ENCODE measurements at places on chromosomes 5 and 9.
A peak's percentile ranks its signal among the peaks of the same experiment; 100 is the strongest.

- no peak for DNase-seq
Observed at GRCh38 chr9:28155671-28156070, 582.4 kb upstream of the C9orf72 start.

DNA sequence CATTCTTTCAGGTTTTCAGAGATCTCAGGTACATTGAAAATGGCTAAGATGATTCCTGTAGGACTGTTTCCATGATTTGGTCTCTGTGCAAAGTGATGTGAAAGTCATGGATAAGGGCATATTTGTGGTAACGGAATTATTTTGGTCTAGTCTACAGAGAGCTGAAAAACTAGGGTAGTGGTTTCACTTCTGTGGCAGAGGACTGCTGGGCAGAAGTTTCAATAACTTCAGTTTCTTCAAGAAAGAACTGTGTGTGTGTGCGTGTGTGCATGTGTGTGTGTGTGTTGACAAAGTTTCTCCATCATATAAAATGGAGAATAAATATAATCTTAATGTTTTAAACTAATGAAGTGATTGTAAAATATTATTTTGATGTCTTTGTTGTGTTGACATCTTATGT lies 4.3 kb downstream of the CNOT8 start:
- DNase-seq, result no peak

GRCh38 chr5:103475629-103476240 lies 86.9 kb downstream of the NUDT12 start:
- no peak for DNase-seq

DNA sequence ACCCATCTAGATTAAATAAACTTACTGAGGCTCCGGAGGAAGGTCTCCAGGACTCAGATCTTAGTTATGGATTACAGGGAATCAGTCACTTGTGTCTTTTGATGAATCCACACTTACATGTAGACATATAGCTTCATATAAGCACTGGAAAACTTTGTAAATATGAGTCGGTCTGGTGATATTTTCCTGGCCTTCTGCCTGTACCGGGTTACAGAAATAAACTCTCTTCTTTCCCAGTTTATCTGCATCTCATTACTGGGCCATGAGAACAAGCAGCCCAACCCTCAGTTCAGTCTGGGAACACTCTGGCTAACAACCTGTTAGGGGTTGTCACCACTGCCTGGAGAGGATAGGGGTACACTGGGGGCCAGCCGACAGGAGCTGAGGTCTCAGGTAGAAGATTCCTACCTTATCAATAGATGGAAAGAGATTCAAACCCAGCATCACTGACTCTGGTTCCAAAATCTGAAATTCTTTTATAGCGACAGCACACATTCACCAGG lies 59.1 kb downstream of the THBS4 start:
- DNase-seq, result no peak

GRCh38 chr9:107960916-107961315 lies 471.3 kb upstream of the KLF4 start:
- no peak for DNase-seq

DNA sequence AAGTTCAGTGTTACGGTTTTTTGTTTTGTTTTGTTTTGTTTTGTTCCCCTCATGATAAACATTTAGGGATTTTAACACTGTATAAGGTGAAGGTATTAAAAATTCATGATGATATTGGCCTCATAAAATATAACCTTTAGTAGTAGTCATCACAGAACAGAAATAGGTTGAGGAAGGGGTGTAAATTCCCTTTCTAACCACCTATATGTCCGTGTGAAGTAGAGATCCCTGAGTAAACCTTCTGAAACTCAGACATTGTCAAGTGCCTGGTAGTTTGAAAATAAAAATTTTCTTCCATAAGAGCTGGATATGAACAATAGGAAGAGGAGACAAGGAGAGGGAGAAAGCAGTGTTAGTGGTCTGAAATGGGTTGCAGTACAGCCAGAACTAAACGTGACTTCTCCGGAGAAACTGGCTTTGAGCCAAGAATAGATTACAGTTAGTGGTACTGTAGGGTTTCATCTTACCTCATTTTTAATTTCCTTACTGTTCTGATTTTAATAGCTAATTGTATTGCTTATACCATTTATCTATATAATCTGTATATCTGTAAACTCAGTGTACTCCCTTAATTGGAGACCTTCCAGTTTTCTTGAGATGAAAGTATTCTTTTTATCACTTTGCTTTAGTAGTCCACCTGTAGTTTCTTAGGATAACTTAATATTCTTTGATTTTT lies 18.3 kb downstream of the UGCG start:
- DNase-seq, result no peak

DNA sequence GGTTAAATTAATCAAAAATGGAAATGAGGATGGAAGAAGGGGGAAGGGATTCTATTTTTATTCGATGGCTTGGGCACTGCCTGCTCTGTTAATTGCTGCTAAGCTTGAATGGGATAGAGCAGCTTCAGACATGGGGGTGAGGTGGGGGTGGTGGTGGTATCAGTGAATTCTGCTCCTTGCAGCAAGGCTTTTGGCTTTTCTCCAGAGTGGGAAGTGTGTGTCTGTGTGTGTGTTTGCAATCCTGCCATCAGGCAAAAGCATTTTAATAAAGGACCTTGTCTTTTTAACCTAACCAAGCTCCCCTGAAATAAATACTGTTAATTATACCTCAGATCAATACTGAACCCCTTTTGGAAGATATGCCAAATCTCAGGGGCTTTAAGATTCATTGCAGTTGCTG lies 110.9 kb upstream of the GPR151 start:
- no peak for DNase-seq

DNA sequence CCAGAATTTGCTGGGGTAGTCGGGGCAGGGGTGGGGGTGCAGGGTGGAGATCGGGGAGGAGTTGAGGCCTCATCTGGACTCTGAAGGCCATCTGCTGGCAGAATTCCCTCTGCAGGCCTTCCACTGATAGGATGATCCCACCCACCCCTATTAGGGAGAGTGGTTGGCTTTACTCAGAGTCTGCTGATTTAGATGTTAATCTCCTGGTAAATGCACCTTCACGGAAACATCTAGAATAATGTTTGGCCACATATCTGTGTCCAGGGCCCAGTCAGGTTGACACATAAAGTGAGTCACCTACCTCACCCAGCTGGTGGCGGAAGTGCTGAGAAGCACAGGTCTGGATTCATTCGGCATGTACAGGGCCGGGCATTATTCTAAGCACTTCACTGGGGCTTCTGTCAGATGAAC lies 50.0 kb downstream of the DAPK1 start:
- DNase-seq, result no peak

DNA sequence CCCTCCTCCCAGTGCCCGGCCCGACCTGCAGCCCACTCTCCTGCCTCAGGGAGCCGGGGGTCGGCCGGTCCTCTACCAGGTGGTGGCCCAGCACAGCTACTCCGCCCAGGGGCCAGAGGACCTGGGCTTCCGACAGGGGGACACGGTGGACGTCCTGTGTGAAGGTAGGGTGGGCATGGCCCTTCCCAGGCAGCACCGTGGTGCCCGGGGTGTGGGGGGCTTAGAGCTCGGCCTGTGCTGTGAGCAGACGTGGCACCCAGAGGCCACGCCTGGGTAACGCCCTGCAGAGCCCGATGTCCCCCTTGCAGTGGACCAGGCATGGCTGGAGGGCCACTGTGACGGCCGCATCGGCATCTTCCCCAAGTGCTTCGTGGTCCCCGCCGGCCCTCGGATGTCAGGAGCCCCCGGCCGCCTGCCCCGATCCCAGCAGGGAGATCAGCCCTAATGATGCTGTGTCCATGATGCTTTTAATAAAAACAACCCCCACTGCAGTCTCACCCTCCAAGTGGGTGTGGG lies 7.2 kb downstream of the ENTPD8 start:
- DNase-seq, result no peak

DNA sequence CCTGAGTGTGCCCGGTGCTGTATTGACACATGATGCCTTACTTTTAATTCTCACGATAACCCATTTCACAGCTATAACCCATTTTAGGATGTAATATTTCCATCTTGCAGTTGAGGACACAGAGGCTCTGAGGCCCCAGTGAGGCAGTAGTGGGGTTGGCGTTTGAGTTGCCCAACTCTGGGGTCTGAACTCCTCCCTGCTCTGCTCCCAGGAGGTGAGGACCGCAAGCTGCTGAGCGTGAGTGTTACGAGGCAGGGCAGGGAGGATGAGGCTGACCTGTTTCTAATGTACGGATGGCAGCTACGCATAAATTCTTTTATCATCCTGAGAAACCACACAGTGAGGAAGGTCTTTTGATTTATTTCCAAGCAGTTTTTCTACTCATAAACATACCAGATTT lies 11.4 kb downstream of the LRRC8A start:
- DNase-seq, result no peak

- DNase-seq, result no peak
Observed at GRCh38 chr9:12853051-12853450, 78.2 kb downstream of the LURAP1L start.

DNA sequence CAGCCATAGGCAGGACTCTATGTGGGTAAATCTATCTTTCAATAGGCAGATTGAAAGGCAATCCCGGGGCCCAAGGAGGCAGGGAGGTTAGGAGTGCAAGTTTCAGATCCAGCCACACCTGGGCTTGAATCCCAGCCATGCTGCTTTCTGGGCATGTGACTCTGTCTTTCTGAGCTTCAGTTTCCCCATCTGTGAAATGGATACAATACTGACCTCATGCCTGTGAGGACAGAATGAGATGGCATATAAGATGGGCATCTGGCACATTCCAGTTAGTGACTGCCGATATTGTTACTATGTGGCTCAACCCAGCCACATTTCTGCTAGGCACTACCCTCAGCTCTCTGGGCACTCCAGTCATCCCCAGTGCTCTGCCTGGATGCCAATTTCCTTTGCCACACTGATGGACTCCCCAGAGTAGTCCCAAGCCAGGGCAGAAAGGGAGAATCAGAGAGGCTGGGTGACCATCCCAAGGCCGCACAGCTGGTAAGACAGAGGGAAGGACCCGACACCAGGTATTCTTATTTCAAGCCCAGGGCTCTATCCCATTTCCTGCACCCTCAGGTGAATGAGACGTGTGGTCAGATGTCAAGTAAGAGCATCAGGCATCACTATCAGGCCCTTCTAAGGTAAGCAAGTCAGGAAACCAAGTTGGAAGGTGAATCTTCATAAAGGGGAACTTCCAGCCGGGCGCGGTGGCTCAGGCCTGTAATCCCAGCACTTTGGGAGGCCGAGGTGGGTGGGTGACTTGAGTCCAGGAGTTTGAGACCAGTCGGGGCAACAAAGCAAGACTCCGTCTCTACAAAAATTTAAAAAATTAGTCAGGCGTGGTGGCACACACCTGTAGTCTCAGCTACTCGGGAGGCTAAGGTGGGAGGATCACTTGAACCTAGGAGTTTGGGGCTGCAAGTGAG lies 38.7 kb downstream of the SH3PXD2B start:
- no peak for DNase-seq

DNA sequence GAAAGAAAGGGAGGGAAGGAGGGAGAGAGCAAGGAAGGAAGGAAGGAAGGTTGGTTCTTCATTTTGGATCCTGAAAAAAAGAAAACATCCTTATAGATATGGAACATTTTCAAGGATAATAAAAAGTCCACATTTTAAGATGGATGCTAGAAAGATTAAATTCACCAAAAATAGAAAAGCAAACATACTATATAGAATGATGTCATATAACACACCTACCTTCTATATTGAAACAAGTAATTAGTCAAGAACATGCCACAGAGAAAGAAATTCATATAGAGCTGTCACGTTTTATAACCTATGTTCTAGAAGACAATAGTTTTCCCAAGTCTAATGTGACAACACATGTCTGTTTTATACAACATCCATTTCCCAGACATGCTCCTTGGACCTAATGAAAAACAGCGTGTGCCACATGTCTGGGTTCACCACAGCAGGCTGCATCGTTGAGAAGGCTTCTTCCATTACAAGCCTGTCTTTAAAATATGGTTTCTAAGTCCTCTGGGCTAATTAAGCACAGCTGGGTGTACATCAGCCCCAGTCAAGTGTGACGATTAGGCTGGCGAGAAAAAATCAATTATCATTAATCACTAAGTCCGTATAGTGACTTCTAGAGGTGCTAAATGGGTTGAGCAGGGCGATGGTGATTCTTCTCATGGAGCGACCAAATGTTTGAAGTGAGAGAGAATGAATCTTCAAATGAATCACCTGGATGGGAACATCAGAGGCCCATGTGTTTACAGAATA lies 301.8 kb downstream of the TLE1 start:
- no peak for DNase-seq

GRCh38 chr5:112200131-112200530 lies 218.9 kb downstream of the EPB41L4A start:
- no peak for DNase-seq

DNA sequence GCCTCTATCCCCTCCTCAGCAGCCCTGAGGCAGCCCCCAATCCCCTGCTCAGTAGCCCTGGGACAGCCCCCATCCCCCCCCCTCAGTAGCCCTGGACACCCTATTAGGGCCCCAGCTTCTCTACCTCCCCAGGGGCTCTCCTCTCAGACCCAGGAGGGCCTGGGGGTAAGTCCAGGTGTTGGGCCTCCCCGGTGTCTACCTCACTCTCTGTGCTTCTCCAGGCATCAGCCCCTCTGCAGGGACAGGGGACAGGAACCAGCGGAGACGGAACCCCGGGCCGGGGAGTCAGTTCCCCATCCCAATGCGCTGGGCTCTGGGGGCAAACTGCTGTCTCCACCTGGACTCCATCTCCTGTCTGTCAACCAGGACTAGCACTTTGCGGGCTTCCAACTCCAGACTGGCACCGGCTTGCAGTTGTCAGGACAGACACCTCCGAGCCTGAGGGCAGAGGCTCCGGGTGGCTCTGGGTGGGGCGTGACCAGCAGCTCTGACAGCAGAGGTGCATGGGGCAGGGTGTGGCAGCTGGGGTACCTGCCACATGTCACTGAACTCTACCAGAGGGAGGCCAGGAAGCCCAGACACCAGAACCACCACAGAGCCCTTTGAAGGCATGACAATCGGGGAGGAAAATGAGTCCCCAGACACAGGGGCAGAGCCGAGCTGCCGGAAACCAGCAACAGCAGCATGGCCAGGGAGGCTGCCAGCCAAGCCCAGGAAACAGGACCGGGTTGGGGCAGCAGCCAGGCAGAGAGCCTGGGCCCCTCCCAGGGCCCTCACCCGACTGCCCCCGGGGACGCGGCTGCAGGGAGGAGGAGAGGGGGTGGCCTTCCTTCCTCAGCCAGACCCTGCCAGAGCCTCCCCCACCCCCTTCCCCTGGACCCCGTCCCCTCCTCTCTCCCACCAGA lies 17.7 kb upstream of the UBAC1 start:
- DNase-seq, result peak; percentile 84

- DNase-seq, result no peak
Observed at GRCh38 chr5:14305045-14305444, 161.9 kb downstream of the TRIO start.

GRCh38 chr9:79555474-79556089 lies 16.2 kb upstream of the TLE4 start:
- no peak for DNase-seq

DNA sequence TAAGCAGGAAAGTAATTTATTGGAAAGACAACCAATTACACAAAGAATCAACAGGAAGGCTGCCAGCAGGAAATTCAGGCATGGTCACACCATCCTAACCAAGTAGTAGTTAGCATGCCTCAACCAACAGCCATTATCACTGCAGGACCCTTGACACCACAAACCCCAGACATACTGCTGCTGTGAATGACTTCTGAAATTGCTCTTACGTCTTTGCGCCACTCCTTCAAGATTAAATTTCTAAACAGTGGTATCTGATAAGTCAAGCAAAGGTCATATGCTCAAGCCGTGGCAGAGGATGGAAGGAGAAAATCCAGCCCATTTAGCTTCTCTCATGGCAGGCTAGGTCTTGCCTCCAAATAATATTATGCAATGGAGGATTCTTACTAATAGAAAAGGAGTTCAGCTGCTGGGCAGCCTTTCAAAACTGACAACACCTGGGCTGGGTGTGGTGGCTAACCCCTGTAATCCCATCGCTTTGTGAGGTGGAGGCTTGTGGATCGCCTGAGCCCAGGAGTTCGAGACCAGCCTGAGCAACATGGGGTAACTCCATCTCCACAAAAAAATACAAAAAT lies 5.0 kb upstream of the PTGER4 start:
- no peak for DNase-seq

GRCh38 chr9:91342575-91342974 lies 19.1 kb downstream of the AUH start:
- DNase-seq, result no peak
